Left renal pelvis (tissue), 4 donors: ENCODE measurements at places on chromosomes 7 and 10. TPM values are rescaled to one million over a fixed set of nuclear protein-coding genes. Genes with fewer than 3 reads are reported as not detected.

LIMK1 gene
- 23.0 TPM for polyA plus RNA-seq

DNA sequence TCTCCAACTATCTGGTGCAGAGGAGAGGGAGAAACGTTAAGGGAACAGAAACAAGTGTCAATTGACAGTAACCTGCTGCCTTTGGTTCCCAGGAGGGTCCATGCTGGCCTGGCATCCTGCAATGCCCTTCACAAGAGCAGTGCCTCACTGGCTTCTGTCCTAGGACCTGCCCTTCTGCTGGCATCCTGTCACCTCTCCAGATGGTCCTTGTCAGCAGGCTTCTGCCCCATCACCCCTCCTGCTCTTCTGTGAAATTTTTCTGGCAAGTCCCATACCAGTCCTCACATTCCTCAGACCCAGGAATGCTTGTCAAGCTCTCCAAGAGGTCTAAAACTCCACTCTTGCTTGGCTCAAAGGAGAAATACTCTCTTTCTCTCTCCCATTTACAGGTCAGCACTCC, 34.2 kb downstream of the C10orf67 start:
- no peak for DNase-seq

GRCh38 chr10:5528989-5529701, 4.4 kb downstream of the CALML3 start:
- no peak for DNase-seq

EIF3A gene
- 198 TPM for polyA plus RNA-seq

DNA sequence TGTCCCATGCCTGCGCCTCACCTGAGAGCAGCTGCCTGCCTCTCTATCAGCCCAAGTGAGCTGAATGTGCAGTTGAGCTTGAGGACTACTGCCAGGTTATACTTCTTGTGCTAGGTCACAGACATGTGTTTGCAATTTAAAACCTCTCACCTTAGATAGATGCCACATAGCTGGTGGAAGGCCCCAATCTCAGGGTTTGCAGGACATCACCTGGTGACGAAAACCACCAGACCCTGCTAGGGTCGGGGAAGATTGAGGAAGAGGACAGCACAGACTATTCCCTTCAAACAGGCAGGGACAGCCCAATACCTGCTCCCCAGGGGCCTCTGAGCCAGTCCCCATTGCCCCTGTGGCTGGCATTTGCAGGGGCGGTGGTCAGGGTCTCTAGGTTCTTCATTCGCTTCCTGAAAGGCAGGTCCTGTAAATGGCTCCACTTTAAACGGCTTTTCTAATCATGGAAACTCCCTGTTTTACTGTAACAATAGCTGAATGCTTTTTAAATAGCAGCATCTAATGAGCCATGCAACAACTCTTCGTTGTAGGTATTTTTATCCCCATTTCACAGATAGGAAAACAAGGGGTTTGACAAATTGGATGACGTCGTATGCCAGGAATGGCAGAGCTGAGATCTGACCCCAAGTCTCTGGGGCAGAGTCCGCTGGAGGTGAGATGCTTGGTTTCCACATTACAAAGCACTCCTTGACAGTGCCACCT, 80.1 kb downstream of the EMX2 start:
- DNase-seq: no peak

DNA sequence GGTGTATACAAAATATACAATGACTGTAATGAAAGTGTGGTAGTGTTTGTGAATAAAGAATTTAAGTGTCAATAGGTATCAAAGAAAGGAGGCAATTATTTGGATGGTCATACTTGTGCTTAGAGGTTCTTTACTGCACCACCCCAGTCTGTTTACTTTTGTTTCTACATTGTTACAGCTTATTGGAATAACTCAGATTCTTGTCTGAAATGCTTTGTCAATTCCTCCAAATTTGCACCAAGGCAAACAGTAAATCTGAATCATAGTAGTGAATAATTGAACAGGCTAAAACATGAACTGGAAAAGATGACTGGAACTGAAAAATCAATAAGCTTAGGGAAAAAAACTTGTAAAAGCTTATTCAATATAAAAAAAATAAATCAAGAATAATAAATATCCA, 319.2 kb downstream of the EXOC4 start:
- no peak for DNase-seq

GRCh38 chr10:112269266-112269665, 13.9 kb upstream of the TECTB start:
- DNase-seq: no peak

GRCh38 chr7:142711746-142712616, 37.3 kb upstream of the PRSS1 start:
- DNase-seq: no peak

- DNase-seq: no peak
Measured at GRCh38 chr10:5499493-5500140, at the start of gene CALML5. TSS of gene CALML5 (minus strand) at chr10:5499570. CDS start at chr10:5499438, 132 bp downstream.

LMOD2 gene
- polyA plus RNA-seq: not detected

DNA sequence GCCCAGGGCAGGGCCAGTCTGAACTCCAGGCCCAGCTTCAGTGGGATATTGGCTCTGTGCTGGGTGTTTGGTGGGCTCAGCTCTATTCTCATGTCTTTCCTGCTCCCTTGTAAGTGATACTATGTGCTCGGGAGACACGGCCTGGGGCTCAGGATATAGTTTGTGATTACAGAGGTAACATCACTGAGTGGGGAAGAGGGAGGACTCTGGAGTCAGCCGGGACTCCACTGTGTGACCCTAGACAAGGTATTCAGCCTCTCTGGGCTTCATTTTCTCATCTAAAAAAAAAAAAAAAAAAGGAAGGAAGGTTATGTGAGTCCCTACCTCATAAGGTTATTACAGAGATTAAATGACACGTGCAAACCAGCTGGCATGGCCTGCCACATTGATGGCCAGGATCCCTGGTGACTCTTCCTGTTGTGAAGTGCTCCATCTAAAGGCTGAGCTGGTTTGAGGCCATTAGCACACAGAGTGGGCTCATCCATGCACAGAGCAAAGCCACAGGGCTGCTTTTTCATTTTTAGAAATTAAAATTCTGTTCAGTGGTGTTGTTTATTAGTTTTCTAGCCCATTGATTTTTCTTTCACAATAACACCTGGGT, 15.7 kb downstream of the SLC13A4 start:
- DNase-seq: no peak

PPP1R3C gene
- polyA plus RNA-seq: 34.8 TPM

HBP1 gene
- polyA plus RNA-seq: 136 TPM

DNA sequence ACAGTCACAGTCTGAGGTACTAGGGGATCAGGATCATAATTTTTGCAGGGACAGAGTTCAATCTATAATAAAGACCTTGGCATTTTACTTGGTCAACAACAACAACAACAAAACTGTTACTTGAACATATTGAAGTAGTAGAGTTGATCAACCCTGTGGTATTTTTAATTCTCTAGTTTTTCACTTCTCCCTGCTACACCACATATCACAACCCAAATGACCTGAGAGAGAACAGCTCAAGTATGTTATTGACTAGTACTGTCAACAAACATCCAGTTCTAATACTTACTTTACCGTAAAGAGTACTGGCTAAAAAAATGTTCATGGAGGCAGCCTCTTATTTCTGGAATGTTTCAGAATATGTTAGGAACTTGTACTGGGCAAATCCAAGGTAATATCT, 90.5 kb upstream of the FAM3C start:
- DNase-seq: no peak

DNA sequence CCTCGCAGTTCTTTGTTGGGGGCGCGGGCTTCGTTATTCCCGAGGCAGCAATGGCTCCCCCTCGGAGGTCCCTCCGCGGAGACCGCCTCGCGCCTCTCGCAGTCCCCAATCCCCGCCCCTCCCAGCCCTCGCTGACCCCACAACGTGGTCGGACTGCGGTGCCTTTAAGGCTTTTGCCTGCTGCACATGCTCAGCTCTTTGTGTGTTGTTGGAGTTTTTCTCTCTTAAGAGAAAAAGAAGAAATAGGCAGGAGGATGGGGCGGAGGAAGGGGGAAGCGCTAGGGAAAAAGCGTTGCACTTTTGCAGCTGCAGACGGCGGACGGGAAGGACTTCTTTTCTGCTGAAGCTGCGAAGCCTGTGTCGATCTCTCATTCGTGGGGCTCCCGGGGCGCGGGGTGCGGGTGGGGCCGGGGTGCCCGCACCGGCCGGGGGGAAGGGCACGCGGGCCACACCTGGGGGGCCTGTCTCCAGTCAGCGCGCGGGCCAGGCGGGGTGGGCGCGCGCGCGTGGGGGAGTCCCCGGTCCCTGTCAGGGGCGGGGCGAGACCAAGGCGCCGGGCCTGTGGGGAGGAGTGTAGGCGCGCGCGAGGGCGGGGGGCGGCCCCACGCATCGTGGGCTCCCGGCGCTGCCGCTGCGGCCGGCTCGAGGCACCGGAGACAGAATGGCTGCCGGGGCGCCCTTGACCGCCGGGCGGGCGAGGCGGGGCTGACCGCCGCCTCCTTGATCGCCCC, 445 bp upstream of the ATRNL1 start:
- DNase-seq: no peak
